Cortex of kidney (tissue), 1 donor: ENCODE measurements at places on chromosomes 1 and 21.

DNA sequence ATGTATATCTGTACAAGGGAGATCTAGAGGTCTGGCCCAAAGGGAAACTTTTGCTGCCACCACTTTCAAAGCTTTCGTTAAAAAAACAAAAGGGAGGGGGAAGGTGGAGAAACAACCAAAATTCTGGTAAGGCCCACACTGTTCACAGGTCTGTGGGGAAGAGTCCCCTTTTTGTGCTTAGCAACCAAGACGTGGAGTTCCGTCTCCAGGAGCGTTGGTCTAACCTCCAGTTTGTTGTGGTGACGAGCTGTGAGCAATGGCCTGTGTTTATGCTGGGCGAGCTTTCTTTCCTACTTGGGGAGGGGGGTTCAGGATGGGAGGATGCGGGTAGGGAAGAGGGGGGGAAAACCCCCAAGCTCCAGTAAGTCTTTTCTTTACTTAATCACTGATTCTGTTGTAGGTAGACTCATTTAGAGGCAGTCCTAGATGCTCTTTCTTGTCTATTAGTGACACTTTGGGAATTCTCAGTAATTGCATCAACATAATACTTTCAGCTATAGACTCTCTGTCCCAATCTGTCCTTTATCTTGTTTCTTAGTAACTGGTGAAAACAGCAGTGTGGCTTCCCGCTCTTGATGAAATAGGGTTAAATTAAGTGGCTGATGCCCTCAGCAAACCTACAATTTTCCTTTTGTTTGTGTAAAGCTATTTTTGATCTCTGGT is 1.5 kb downstream of the HIPK1 start:
- DNase-seq: no peak

GRCh38 chr1:246121533-246121932 is 385.5 kb downstream of the SMYD3 start:
- DNase-seq: no peak

GRCh38 chr1:81780705-81781454 is 19.9 kb upstream of the ADGRL2 start:
- DNase-seq: no peak

DNA sequence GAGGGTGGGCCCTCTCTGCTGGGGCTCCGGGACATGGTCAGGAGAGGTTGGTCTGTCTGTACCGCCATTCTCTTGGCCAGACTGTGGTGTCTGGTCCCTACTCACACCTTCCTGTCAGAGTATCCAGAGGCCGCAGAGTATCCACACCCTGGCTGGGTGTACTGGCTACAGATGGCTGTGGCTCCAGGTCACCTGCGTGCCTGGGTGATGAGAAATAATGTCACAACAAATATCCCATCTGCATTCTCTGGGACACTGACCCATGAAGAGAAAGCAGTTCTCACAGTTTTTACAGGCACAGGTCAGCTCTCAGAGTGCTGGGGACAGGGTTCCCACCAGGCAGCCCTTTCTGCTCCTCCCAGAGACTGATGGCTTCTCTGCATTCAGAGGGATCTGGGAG is 37.4 kb downstream of the ABCG1 start:
- no peak for DNase-seq

DNA sequence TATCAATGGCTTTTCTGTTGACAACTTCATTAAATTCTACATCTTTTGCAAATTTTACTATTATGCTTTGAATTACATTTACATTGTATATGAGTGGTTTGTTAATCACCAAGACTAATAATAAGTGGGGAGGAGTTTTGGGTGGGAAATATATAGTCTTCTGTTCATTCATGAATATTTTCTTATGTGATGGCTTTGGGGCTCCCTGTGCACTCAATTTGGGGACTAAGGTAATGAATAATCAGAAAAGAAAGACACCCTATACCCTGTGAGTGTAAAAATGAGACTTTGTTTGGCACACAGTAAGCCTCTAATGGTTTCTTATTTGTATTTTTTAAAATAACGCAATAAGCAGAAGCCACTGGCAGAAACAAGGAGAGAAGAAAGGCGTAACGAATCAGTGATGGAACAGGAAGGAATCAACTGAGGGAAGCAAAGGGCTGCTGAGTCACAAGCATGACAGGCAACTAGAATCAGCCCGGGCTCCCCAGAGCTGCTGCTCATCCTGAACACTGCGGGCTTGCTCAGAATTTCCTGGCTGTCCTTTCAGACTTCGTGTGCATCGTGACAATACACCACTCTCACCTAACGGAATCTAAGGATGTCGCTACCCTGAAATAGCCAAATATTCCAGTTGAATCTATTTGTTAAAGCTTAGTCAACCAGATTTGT is 20.8 kb upstream of the RGS2 start:
- no peak for DNase-seq

GRCh38 chr1:110067893-110068645 is 2.4 kb downstream of the ALX3 start:
- DNase-seq: no peak

GRCh38 chr1:86993269-86993985 is 79.0 kb downstream of the HS2ST1 start:
- DNase-seq: no peak

GRCh38 chr1:59738152-59738551 is 76.6 kb upstream of the HOOK1 start:
- no peak for DNase-seq

DNA sequence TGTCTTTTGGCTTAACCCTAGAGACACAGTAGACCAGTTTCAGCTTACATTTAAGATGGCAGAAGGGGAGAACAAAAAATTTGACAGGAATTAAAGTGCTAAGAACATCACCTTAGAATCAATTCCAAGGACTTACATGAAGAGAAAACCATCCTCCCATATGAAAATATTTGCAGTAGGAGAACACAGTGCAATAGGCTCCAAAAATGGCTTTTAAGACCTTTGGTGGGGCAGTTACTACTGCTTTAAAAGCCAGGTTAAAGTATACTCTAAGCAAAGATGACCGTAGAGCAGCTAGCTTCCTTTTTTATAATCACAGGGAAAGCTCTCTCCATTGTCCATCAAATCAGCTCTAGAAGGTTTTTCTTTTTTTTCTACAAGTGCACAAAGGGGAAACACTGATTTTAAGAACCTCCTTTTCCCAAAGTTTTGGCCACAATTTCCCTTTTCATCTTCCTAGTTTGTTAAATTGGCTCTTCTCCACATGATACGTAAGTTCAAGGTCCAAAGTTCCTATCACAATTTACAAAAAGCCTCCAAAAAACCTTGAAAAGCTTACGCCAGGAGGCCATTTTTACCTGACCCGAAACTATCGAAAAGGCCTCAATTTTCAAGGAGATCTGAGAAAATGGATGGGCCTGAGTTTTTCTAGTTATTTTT is 3.3 kb downstream of the TXNIP start:
- DNase-seq: no peak

DNA sequence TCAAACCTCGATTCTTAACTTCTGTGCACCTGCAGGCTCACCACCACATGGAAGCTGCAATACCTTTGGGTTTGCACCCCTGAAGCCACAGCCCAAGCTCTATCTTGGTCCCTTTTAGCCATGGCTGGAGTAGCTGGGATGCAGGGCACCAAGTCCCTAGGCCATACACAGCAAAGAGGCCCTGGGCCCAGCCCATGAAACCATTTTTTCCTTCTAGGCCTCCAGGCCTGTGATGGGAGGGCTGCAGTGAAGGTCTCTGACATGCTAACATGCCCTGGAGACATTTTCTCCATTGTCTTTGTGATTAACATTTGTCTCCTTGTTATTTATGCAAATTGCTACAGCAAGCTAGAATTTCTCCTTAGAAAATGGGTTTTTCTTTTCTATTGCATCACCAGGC is 79.2 kb downstream of the PRRX1 start:
- DNase-seq: no peak

GRCh38 chr1:205124726-205125125 is 2.9 kb upstream of the RBBP5 start:
- DNase-seq: no peak

GRCh38 chr1:83129107-83129506 is 869.8 kb downstream of the TTLL7 start:
- DNase-seq: no peak

- no peak for DNase-seq
These were observed 513.8 kb upstream of the ZP4 start for GRCh38 chr1:238404481-238404880.

DNA sequence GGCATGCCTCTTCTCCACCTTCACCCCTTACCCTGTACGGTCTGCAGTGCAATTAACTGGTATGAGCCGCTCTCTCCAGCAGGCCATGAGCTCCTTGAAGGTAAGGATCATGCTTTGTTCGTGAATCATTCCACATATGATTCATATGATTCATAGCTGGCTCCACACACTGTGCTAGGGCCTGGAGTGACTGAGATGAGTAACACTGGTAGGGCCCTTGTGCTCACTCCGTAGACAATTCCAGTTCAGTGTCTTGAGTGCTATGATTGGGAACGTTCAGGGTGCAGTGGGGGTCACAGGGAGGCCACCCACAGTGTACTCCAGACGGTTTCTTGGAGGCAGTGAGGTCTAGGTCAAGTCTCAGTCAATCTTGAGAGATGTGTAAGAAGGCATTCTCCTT is 239.8 kb downstream of the LMX1A start:
- DNase-seq: no peak

DNA sequence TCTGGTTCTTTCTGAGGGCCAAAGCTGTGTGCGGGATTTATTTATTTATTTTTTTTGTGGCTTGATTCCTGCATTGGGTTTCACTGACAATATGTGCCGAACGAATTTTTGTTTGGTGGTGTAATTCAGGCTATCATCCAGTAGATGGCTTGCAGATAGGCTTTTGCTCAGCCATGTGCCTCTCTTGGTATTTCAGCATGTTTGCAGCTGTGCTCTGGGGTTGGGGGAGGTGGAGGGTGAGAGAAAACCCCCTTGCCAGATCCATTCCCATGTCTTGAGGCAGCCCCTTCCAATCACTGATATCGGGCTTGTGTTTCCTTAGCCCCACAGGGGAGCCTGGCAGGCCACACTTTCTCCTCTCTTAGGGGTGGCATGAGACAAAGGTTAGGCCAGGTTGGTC is 302.4 kb downstream of the PTGER3 start:
- DNase-seq: no peak

GRCh38 chr1:181718034-181718433 is 234.7 kb downstream of the CACNA1E start:
- DNase-seq: no peak

DNA sequence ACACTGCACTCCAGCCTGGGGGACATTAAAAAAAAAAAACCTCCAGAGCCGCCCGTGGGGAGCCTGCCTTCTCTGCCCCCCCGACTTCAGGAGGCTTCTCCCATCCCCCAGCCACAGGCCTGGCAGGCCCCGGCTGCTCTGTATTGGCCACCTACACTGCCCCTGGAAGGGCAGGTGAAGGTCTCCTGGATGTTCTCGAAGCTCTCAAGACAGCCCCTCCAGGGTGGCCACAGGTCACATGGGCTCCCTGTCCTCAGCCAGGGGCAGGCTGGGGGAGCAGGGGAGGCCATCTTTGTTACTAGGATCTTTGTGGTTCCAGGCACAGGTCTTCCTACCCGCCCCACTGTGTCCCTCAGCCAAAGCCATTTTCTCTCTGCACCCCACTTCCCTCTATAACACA is 32.8 kb downstream of the PADI6 start:
- DNase-seq: no peak

GRCh38 chr1:99181892-99182291 is 82.4 kb upstream of the PLPPR4 start:
- no peak for DNase-seq

DNA sequence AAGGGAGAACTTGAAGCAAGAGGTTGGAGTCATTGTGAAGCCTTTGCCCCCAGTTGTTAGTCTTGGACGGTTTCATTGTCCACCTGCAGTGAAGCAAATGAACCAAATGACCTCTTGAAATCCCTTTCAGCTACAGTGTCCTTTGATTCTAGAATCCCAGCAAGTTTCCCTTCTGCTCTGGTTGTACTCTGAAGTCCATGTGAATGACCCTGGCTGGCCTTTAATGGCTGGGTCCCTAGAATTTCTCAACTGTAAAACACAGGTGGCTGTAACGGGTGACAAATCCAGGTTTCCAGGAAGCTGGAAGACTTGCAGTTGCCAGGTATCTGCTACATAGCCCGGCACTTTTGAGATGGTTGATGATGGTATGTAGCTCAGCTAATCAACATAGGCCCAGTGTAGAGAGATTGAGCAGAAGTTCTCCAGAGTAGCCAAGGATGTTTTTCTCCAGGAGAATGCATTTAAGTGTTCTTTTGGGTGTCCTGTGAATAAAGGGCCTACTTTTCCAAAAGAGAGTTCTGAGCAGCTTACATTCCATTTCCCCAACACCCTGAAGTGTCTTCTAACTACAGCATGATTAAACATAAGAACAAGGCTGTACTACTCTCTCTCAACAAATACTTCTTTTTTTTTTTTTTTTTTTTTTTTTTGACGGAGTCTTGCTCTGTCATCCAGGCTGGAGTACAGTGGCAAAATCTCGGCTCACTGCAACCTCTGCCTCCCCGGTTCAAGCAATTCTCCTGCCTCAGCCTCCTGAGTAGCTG is 17.6 kb upstream of the SLC30A1 start:
- DNase-seq: no peak

DNA sequence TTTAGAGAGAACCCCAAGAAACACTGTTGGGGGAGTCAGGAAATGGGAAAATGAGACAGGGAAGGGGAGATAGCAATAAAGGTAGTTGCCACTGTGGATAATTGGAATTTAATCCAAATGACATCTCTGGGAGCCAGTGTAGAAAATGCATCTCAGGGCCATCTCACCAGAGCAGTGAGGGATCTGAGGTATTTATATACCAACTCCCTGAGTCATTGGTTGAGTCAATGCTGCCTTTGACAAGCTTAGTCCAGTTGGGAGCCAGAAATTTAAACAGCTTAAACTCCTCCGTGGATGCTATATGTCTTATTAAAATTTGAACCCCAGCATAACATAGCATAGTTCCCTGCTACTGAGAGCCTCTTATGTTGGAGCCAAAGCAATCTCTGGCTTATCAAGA is 140.3 kb downstream of the SLC30A10 start:
- DNase-seq: no peak

DNA sequence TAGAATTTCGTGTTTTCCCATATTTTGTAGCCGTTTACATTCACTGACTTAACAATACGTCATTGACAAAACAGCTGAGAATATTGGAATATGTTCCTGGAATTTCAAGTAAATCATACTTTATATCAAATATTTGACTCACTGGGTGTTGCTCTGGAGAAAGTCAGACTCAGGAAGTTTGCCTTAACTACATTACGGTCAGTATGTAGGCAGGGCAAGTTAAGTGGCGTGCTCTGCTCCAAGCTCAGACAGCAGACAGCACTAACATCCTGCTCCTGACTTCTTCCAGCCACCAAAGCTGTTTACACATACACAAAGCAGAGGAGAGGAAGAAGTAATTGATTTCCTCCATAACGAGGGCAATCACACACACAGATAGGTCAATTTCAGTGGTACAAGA is 414.6 kb downstream of the LRRIQ3 start:
- no peak for DNase-seq

- DNase-seq: no peak
These were observed 659 bp downstream of the FAF1 start for GRCh38 chr1:50959303-50959912.
